ENCODE measurements at places on chromosomes 5 and 9.

GRCh38 chr5:313265-313664 lies 8.2 kb upstream of the AHRR start:
- no peak for DNase-seq

DNA sequence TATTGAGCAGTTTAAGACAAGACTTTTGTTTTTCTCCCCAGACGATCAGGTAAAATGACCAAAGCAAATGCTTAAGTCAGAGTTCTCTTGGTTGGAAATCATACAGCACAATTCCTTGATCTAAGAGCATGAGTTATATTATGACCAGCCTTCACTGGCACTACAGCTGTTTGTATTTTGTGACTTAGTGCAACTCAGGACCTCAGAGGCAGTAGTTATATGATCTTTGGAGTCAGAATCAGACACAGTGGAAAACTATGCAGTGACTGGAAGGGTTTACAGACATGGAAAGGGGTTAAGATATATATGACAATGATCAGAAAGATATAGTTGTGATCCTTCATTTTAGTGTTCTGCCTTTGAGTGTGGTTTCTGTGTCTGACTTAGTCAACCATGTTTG lies 24.3 kb downstream of the RAD23B start:
- no peak for DNase-seq

GRCh38 chr5:43649256-43649655 lies 46.3 kb downstream of the NNT start:
- DNase-seq: no peak

DNA sequence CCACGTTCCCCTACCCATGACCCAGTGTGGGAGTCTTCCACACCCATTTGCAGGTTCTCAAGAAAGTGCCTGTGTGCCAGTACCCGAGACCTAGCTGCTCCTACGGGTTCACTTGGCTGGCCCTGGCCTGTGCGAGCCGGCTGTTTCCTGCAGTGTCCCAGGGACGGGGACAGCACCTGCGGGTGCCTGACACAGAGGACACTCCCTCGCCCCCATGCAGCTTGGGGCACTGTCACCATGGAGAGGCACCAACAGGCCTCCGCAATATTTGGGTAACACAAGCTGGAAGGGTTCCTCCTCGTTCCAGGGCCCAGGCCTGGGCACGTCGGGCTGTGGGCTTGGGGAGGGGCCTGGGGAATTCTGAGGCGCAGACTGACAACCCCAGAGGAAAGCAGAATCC lies 41.4 kb downstream of the DUSP1 start:
- DNase-seq: no peak

DNA sequence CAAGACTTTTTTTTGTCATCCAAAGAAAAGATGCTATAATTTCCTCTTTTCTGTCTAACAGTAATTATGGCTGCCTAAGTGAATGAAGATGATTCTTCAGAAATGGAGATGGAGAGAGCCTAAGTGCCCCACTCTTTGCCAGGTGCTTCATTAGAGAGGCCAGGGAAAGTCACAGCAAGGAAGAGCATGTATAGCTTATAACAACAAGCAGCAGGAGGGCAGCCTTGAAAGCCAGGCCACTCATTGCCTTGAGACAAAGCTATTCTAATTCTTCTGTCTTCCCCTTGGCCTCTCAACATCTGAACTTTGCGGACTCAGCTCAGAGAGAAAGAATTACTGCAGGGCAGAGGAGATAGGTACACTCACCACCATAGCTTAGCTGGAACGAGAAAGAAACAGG lies 112.0 kb upstream of the ZNF366 start:
- DNase-seq: no peak

DNA sequence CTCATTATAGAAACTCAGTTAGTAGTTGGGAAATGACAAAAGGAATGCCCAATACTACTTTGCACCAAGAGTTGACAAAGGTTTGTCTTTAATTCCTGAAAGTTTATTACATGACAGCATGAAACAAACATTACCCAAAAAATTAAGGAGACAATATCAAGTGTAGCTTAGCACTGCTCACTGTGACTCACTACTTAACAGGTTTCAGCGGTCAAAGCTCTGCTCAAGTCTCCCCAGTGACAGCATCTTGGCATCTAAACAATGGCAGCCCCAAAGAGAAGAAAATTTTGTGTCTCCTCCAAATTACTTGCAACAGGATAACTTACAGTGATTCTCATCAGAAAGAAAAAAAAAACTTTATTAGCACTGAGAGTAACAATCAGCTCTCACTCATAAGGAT lies 1030.2 kb downstream of the EFNA5 start:
- no peak for DNase-seq

DNA sequence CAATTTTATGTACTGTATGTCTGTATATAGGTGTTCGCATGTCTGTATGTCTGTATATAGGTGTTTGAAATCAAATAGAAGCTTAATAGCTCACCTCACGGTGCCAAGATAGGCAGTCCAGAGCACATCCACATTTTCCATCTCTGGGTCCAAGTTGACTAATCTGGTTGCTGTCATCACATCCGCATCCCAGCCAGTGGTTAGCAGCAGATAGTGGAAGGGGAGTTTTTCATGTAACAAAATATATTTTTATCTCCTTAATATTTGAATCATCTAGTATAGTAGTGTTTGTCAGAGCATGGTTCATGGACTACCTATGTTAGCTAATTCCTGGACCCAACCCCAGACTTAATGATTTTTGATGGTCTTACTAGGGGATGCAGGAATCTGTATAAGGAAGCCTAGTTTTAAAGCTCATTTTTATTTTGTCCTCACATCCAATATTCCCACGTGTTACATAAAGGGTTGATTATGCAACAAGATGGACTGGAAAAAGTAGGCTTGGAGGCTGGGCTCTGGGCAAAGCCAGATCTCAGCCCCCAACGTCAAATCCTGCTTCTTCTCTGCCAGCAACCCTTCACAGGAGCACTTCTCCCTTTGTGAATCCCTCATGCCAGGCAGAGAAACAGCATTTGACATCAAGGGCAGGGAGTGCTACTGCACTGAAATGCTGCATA lies 219.7 kb downstream of the ZSWIM6 start:
- no peak for DNase-seq

DNA sequence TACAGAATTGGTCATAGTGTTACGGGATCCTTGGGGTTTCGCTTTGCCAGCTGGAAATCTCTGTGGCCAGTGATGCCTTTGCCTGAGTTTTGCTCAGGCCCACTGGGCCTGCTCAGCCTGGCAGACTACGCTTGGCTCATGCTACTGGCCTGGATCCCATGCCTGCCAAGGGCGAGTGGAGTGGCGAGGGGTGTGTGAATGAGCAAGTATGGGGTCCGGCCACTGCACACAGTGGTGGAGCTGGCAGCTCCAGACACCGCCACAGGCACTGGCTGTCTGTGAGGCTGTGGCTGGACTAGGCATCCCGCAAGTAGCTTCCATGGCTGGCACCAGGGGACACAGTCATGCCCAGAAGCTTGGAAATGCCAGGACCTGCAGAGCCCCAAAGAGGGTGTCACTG lies 240.3 kb downstream of the ARRDC3 start:
- DNase-seq: no peak

Data from NCI-H446 (cell line).